ENCODE measurements at places on chromosomes 7 and 10. TPM values are rescaled to one million over a fixed set of nuclear protein-coding genes. Genes with fewer than 3 reads are reported as not detected.

The KNDC1 gene
- total RNA-seq, result 9.6 TPM

The MYH16 gene
- total RNA-seq, result not detected

DNA sequence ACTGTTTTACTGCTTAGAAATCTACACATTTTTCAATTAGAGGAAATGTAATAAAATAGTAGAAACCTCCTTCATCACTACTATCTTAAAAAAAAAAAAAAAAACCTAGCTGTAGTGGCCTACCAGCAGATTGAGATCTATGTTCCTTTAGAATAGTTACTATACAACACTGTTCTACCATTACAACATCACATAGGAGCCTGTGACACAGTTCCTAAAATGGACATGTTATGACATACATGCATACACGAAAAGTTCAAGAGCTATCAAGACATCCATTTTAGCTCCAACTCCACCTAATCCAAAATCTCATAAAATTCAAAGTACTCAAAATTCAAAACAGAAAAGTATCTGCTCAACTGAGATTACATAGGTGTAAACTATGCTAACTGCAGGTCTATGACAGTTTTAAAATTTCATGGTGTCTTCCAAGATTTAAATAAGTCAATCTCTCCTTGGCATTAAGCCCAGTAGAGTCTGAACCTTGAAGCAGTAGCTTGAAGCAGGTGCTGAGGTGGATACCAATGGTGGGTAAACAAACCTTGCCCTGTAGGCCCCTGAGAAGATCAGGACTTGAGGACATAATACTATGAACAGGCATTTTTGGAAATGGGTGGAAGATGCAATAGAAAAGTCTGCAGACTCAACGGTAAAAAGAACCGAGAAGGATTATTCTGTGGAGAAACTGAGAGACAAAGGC lies 17.0 kb downstream of the CACUL1 start:
- H3K36me3 ChIP-seq, result no peaks in the 10 kb centered on the region
- DNase-seq, result no peak

DNA sequence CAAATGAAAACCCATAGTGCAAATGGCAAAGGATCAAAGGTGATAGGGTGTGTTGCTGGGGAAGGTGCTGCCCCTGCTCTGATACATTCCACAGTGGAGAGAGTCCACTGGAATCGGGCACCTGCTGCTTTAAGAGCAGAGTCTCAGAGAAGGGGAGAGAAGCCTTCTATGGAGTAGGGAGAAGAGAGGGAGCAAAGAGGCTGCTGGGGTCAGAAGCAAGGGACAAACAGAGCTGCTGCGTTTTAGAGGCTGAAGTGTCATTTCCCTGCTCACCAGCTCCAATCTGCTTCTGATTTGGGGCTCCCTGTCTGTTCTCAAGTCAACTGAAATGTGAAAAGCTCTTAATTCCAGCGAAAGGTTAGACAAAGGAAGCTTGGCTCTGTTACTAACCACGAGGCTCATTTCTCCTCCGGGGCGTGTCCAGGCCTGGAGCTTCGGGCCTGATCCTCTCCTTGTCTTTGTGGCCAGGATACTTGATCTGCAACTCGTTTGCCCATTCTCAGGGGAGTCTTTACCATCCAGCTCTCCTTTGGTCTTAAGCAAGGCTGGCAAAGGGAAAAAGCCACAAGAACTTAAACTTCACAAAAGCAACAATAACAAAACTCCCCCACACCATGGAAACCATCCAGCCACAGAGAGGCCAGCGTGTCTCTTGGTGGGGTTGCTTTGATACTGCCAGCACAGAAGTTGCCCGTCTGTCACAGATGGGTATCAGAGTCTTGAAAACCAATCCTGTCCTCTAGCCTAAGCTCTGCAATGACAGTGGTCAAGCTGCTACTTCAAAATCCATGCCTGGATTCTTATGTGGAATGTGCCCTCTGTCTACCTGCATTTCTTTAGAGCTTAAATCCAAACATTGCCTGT lies 692.6 kb downstream of the SUGCT start:
- no peaks in the 10 kb centered on the region for H3K36me3 ChIP-seq
- H3K4me3 ChIP-seq, result no peak overlapping the region
- no peaks in the 10 kb centered on the region for H3K27me3 ChIP-seq
- no peak for DNase-seq
- H3K4me1 ChIP-seq, result peaks cover 2% of the 10 kb centered on the region
- H3K27ac ChIP-seq, result peak overlapping the region; percentile 52

GRCh38 chr10:129896860-129897200 lies 67.2 kb downstream of the EBF3 start:
- DNase-seq, result no peak
- peak overlapping the region; percentile 93 for H3K27ac ChIP-seq
- H3K36me3 ChIP-seq, result no peaks in the 10 kb centered on the region
- H3K4me3 ChIP-seq, result no peak overlapping the region
- peaks cover 4% of the 10 kb centered on the region for H3K4me1 ChIP-seq

GRCh38 chr10:118392761-118393160 lies 50.6 kb upstream of the FAM204A start:
- H3K4me1 ChIP-seq, result no peaks in the 10 kb centered on the region
- H3K36me3 ChIP-seq, result no peaks in the 10 kb centered on the region
- no peak overlapping the region for H3K4me3 ChIP-seq
- DNase-seq, result no peak
- no peak overlapping the region for H3K27ac ChIP-seq

- H3K4me1 ChIP-seq, result peaks cover 5% of the 10 kb centered on the region
- H3K36me3 ChIP-seq, result peaks cover 11% of the 10 kb centered on the region
- H3K4me3 ChIP-seq, result no peak overlapping the region
- H3K27ac ChIP-seq, result no peak overlapping the region
- no peaks in the 10 kb centered on the region for H3K27me3 ChIP-seq
- DNase-seq, result no peak
Measured at GRCh38 chr7:96674565-96674964, 35.1 kb downstream of the SEM1 start.

DNA sequence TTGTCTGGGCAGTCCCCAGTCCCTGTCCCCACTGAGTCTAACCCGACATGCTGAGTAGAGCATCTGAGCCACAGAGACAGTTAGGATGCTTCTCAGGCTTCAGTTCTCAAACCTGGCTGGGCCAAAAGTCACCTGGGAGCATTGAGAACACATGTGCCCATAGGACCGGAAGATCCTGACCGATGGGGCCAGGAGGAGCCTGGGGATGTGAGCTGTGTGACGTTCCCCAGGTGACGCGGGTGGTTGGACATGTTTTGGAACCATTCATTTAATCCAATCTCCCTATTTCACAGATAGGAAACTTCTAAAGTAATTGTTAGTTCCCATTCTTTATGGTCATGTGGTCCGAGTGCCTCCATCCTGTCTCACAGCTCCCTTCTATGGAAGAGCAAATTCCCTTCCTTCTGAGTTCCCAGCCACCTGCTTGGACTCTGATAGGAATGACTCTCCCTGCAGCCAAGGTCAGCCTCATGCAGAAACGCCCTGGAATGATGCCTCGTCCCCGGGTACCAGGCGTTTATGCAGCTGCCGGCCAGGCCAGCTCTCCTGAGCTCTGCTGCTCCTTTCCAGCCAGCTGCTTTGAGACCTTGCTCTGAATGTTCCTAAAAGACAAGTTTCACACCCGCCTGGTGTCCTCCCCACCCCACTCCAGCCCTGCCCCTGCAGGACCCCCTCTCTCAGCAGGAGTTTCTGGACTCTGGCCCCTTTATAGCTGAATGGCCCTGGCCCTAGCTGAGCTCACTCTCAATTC lies 166.5 kb upstream of the RHEB start:
- no peaks in the 10 kb centered on the region for H3K36me3 ChIP-seq
- no peak overlapping the region for H3K27ac ChIP-seq
- H3K4me1 ChIP-seq, result peaks cover 12% of the 10 kb centered on the region
- H3K27me3 ChIP-seq, result no peaks in the 10 kb centered on the region

The PRSS37 gene
- not detected for total RNA-seq

DNA sequence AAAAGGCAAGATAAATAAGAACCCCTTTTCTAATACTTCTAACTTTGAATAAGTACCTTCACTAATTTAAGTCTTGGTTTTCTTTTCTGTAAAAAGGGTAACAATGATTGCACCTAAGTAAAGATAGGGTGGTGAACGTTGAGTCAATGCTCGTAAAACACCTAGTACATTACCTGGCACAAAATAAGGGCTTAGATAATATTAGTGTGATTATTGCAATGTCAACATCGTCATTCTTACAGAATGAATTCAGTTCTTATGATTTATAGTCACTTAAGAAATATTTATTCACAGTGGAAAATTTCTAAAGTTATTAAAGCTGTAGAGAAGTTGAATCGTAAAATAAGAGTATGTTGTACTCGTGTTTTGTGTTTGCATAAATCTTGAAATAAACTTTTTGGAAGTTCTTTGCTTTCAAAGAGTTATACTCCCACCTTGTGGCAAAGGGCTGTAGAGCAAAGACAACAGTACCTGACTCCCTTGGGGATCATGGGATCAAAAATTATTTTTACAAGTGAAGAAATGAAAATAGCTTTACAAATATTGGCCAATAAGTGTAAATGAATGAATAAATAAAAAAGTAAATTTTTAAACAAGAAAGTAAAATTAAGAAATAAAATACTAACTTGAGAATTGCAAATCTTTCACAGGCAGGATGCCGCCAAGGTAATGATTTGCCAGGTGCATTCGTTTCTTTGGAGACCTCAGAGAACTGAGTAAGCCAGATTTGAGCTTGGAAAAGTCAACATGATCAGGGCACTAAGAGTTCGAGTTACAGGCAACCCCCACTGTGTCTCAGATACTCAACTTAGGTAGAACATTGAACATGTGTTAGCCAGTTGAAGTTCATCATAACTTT lies 285.8 kb upstream of the CACNA2D1 start:
- DNase-seq, result peak; percentile 54
- no peaks in the 10 kb centered on the region for H3K4me1 ChIP-seq
- H3K4me3 ChIP-seq, result no peak overlapping the region
- H3K27ac ChIP-seq, result no peak overlapping the region
- no peaks in the 10 kb centered on the region for H3K36me3 ChIP-seq
- H3K27me3 ChIP-seq, result no peaks in the 10 kb centered on the region

GRCh38 chr10:44951576-44952226 lies 7.9 kb upstream of the RASSF4 start:
- H3K4me3 ChIP-seq, result no peak overlapping the region
- H3K27ac ChIP-seq, result no peak overlapping the region
- H3K36me3 ChIP-seq, result no peaks in the 10 kb centered on the region
- DNase-seq, result no peak
- no peaks in the 10 kb centered on the region for H3K4me1 ChIP-seq

DNA sequence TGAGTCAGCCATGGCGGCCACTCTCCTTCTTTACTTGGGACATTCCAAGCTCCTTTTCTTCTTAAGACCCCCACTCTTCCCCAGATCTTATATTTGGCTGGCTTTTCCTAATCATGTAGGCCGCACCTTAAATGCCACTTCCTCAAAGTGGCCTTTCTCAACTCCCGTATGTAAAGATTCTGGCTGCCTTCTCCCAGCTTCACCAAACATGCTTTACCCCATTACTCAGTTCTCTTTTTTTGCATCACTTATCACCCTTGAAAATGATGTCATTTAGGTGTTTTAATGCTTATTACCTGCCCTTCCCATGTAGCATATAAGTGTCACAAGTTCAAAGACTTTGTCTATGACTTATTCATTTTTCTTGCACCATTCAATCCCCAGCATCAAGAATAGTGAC lies 810.1 kb upstream of the CELF2 start:
- DNase-seq, result no peak
- H3K36me3 ChIP-seq, result no peaks in the 10 kb centered on the region
- H3K27me3 ChIP-seq, result no peaks in the 10 kb centered on the region
- H3K4me3 ChIP-seq, result no peak overlapping the region
- H3K27ac ChIP-seq, result no peak overlapping the region
- no peaks in the 10 kb centered on the region for H3K4me1 ChIP-seq

The NPSR1 gene
- total RNA-seq, result not detected

The NME8 gene
- total RNA-seq, result 3.3 TPM

GRCh38 chr10:110365356-110366143 lies 60.8 kb upstream of the SMNDC1 start:
- DNase-seq, result no peak
- no peaks in the 10 kb centered on the region for H3K27me3 ChIP-seq
- H3K36me3 ChIP-seq, result no peaks in the 10 kb centered on the region
